Left colon (tissue), 2 donors: ENCODE measurements at places on chromosomes 1 and 21.

DNA sequence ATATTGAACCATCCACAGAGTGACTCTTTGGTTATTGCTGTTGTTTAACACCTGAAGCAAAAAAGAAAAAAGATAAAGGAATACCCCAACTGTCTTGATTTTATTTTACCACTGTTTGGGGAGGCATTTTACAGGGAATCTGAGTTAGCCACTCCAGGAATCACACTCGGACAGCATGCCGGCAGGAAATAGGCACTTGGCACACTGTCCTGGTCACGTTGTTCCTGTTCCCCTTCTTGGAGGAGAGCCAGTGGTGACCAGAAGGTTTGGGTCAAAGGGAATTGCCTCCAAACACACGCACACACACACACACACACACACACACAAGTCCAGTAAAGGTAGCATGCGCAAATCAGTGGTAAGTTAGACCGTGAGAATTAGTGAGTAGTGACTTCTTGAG lies 13.8 kb downstream of the RGS4 start:
- DNase-seq: no peak

DNA sequence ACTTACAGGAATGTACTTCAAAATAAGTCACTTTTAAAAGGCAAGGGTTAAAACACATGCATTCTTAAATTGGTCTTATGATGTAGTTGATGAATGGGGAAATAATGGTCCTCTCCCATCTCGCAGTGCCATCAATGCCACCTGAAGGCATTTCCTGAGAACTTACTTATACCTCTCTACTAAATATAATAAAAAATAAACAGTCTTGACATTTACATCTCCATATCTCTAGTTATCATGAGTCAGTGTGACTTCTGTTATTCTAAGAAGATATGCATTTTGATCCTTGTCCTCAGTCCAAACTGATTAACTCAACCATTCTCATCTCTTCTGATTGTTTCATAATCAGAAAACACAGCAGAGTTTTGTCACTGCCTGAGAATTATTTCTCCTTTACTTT lies 253.9 kb downstream of the USH2A start:
- DNase-seq: no peak

DNA sequence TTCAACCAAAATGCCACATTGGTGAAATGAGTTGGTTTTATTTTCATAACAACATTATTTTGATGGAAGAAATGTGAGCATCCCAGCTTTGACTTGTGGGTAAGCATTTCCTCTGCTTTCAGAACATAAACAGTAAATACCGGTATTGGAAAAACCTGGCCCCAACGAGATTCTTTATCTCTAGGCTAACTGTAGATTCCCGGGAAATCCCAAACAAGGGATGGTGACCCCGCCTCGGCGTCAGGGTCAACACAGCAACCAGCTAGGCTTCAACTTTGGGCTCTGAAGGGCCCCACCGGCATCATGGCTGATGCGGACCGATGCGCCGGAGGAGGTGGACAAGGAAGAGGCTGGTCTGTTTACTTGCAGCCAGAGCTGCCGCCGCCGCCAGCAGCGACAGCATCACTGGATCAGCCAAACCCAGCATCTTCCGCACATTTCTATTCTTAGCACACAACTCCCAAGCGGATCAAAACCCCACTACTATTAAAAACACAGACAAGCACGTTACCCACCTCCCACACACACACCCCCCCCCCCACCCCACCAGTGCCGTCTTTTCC lies 1.1 kb downstream of the AKT3 start:
- peak; percentile 42 for DNase-seq

- no peak for DNase-seq
Observed at GRCh38 chr1:94797291-94797690, 22.9 kb upstream of the SLC44A3 start.

- DNase-seq: no peak
Observed at GRCh38 chr1:154338875-154339274, 13.6 kb downstream of the ATP8B2 start.

DNA sequence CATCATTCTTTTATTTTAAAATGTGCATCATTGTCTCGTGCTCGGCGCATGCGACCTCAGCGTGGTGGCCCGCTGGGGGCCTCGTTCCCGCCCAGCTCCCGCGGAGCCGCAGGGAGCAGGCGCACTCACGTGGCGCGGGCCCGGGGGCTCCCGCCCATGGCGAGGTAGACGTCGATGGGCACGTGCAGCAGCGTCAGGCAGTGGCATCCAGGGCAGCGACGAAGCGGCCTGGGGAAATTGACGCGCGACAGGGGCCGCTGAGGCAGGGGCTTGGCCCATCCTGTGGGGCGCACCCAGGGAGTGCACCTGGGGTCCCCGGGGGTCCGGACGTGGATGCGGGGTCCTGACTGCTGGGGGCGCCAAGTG lies 994 bp downstream of the FAM229A start:
- no peak for DNase-seq

GRCh38 chr1:83060651-83061390 lies 938.1 kb downstream of the TTLL7 start:
- no peak for DNase-seq

DNA sequence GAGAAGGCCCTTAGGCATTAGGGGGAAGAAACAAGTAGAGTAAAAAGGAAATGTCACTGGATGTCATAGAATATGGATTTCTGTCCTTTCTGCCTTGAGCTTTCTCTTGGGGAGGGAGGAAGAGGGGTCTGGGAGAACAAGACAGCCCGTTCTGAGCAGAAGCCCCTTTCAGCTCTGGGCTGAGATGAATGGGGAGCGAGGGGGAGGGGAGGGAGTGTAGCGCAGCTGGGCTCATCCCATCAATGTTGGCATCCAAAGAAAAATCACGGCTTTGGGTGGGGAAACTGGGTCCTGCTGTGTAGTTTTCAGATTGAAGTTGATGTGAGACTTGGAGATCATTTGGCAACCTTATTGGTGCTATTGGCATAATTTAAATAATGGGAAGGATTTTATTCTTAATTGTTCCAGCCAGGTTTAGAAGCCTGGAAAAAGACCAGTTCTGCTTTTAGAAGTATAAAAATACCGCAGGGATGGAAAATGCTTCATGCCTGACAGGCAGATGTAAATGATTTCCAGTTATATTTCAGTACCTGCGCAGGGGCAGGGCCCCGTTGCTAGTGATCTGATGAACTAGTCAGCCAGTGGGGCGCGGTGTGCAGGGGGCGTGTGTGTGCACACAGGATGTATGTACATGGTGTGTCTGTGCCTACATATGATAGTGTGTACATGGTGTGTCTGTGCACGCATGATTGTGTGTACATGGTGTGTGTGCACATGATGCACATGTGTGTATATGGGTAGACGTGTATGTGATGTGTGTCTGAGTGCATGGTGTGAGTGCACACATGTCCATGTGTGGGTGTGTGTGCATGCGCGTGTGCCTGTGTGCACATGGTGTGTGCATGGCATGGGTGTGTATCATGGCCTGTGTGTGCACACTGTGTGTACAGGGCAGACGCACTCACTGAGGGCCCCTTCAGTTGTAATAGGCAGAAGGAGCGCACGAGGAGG lies 36.0 kb downstream of the ABCG1 start:
- DNase-seq: no peak

GRCh38 chr1:64423526-64423925 lies 46.4 kb upstream of the CACHD1 start:
- DNase-seq: no peak

DNA sequence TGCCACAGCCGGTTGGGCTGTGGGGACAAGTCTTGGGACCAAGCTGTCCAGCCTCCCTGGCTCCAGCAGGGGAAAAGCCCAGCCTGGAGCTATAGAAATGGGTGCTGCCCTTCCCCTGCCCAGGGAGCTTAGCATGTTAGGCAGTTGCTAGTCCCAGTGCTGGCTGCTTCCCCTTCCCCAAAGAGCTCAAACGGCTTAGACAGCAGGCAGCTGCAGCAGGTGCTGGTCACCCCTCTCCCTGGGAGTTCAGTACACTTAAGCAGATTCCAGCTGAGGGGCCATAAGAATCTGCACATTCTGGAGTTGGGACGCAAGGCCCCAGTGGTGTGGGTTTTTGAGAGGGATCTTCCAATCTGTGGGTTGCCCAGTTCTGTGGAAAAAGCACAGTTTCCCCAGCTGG lies 11.1 kb upstream of the REG4 start:
- DNase-seq: no peak

DNA sequence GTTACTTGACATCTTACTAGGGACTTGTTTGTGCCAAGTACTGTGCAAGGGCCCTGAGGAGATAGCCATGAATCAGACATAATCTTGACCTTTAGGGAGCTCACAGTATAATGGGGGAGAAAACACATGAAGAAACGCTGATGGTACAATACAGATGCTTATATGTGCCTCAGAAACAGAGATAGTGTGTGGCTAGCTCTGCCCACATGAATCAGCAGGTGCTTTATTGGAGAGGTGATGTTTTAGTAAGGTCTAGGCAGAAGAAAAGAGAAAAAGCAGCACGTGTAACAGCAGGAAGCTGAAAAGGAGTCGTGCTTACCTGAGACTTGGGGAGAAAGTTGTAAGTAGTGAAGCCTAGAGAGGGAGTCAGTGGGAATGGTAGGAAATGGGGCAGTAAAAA lies 60.6 kb upstream of the LMO4 start:
- no peak for DNase-seq

DNA sequence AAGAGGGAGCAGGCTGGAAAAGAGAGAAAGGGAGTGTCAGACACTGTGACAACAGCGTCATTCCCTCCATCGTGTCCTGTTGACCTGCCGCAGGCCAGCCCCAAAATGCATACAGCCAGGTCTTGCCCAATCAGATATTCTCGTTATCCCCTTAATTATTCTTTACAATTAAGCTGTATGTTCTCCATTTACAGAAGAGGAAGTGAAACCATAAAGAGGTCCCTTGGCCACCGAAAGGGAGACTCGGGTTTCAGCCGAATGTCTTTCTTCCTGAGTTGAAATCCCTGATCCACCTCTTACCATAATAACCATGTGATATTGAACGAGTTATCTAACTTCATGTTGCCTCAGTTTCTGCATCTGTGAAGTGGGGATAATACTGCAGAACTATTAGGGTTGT lies 70.5 kb downstream of the IGSF21 start:
- no peak for DNase-seq

DNA sequence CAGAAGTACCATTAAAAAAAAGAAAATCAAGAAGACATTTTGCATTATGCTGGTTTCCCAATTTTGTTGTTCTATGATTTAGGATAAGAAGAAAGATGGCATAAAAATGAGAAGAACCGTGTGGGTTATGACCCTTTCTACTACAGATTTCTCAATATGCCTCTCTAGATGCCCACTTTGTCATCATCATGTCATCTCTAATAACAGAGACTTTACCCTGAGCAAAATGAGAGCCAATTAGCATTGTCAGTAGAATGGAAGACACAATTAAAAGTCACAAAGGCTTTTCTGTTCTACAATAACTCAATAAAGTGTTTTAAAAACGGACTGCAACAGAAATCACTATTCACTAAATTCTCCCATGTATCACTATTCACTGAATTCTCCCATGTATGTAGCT lies 85.5 kb downstream of the RAB3GAP2 start:
- no peak for DNase-seq

DNA sequence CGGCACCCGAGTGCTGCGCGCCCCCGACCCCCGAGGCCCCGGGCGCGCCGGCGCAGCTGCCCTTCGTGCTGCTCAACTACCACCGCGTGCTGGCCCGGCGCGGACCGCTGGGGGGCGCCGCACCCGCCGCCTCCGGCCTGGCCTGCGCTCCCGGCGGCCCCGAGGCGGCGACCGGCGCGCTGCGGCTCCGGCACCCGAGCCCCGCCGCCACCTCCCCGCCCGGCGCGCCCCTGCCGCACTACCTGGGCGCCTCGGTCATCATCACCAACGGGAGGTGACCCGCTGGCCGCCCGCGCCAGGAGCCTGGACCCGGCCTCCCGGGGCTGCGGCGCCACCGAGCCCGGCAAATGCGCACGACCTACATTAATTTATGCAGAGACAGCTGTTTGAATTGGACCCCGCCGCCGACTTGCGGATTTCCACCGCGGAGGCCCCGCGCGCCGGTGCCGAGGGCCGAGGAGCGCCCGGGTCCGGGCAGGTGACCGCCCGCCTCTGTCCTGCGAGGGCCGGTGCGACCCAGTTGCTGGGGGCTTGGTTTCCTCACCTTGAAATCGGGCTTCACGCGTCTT lies 49.0 kb downstream of the SIM2 start:
- no peak for DNase-seq

GRCh38 chr1:25833158-25833557 lies 13.4 kb downstream of the MTFR1L start:
- DNase-seq: no peak

GRCh38 chr1:231792634-231793033 lies 166.0 kb downstream of the DISC1 start:
- no peak for DNase-seq

DNA sequence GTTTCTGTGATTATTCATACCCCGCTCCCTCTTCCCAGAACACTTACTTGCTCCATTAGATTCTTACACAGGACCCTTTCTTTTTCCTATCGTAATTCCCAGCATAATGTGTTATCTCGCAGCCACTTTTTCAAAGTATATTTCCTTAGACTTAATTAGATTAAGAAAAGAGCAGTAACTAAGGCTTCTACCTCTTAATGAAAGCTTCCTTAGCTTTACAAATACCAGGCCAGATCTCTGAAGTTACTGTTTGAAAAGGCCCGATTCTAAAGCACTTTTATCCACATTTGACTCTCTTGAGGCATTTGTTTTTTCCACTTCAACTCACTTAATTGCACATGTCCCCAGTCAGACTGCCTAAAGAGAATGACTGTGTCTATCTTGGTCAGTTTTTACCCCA lies 1264.3 kb upstream of the ADGRL2 start:
- no peak for DNase-seq

DNA sequence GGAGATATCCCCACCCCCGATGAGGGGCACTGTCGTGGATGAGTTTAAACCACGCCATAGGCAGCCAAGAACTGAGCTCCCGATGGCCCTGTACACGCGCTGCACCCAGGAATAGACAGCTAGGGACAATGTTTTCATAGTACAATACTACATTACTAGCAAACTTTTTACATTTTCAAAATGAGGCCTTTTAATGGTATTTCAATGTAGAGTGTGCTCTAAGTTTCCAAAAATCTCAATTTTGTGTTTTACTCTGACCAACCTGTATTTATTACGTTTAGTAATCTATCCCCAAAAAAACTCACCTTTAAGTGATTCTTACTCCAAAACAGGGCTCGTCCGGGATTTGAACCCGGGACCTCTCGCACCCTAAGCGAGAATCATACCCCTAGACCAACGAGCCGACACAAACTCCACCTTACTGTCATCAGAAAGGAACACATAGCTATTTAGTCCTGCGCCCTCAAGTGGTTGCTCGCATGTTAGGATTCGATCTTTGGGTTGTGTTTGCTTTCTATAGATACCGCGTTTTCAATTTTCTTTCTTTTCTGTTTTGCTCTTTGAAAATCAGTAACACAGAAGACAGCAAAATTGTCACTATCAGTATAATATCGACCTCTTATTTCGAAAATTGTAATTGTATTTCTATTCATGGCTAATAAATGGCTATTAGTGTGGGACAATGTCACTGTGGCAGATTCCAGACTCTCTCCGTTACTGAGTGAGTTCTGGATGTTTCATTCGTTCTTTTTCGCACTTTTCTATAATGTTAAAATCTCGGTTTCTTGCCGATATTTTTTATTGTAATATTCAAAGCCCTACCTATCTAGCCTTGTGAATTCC lies 6.4 kb upstream of the MPZL1 start:
- DNase-seq: peak; percentile 77

- DNase-seq: no peak
Observed at GRCh38 chr1:15543589-15544568, 17.2 kb downstream of the DNAJC16 start.

- no peak for DNase-seq
Observed at GRCh38 chr1:80917225-80917624, 883.5 kb upstream of the ADGRL2 start.
